ENCODE measurements at places on chromosomes 3 and 15.

GRCh38 chr3:145259166-145259880 is 901.7 kb downstream of the PLOD2 start:
- no peak for DNase-seq

- no peak for DNase-seq
Measured at GRCh38 chr15:80559320-80559693, 135.8 kb upstream of the ABHD17C start.

GRCh38 chr3:149005416-149005815 is 14.1 kb downstream of the GYG1 start:
- DNase-seq, result no peak

DNA sequence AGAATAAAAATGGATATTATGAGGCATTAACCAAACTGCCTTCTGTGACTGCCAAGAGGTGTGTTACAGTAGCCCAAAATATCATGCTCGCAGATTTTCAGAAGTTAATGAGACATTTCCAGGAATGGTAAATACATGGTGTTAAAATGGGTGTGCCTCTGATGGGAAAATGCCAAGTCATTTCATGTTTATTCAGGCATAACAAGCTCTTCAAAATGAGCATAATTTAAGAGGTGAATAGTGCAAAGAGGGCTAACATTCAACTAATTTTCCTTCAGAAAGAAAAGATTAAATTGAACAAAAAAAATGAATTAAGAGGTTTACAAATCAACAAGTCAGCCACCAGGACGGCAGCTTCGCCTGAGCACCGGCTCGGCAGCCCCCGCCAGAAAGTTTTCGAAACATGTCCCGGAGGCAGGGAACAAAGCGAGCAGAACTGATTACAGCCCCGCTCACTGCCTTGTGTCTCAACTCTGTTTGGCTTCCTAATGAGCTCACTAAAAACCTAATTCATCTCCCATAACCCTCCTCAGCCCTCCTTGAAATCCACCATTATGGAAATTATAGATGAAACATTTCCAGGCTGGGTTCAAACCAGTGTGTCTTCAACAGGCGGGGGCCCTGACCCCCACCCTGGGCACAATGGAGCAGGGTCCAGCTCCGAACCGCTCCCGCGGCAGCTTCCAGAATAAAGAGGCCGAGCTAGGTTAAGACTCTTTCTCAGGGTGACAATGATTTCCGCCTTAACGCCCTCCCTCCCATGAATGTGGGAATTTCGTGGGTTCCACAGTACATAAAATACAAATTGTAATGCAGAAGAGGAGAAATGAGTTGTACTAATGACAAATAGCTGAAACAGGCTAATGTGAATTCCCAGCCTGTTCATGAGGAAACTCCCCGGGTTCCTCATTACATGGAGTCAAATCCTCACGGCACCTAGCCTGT is 43.9 kb downstream of the MEIS2 start:
- no peak for DNase-seq

DNA sequence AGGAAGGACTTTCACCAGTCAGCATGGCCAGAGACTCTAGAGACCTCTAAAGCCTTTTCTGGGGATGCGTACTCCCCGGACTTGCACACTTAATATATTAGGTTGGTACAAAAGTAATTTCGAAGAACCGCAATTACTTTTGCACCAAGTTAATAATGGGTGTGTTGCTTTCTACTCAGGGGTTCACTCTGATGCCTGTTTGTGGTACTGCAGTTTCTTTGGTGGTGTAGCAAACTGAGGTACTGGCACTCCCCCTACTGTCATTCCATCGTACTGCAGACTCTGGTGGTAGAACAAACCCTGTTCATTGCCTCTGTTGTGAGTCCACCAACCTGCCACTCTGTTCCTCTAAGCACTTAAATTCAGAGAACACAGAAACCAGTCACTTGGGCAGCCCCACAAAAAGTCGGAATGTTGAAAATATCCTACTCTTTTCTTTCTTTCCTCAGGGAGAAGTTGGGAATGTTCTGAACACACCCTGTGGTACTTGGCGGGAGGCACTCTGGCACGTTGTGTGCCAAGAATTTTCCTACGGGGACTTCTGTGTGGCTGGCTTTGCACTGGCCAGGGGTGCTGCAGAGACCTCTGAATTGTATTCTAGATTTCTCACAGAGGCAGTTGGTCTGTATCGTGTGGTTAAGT is 46.3 kb downstream of the GABRG3 start:
- peak; percentile 57 for DNase-seq

Measured in inflammatory macrophage treated with lipopolysaccharide for 4 hours (primary cell).